Subcutaneous preadipocyte (primary cell): ENCODE measurements at places on chromosomes 6 and 20. TPM values are rescaled to one million over a fixed set of nuclear protein-coding genes. Genes with fewer than 3 reads are reported as not detected.

The MEI4 gene
- total RNA-seq = not detected in 2 replicates

The DLK2 gene
- 0.20 TPM in 1 of 2 replicates, not detected in the other for total RNA-seq

The CPNE5 gene
- not detected in 2 replicates for total RNA-seq

The NRSN2 gene
- total RNA-seq = 20.5 and 65.0 TPM in 2 replicates

The CRISP2 gene
- not detected in 2 replicates for total RNA-seq

The PRSS35 gene
- 0.20 and 0.37 TPM in 2 replicates for total RNA-seq

The RAMACL gene
- 2.5 and 5.5 TPM in 2 replicates for total RNA-seq
